ENCODE measurements at places on chromosomes 2 and 18.
A peak's percentile ranks its signal among the peaks of the same experiment; 100 is the strongest.

GRCh38 chr2:36965751-36966369 lies 476 bp downstream of the STRN start:
- DNase-seq: no peak

GRCh38 chr2:129925381-129925780 lies 54.1 kb upstream of the RAB6C start:
- no peak for DNase-seq

DNA sequence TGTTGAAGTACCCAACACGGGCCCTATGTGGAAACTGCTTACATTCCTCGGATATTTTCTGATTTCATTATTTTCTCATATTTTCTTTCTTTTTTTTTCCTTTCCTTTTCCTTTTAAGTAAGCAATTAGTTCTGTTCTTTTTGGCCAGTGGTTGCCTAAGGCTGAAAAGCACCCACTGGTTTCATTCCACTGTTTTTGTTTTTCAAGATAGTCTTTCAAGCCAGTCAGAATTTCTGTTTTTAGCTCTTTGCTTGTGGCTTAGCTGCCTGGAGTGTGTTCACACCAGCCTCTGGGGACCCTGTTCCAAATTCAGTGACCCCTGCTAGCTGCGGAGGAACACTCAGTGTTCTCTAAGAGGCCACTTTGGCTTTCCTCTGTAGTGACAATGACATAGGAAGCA lies 73.6 kb downstream of the NRP2 start:
- DNase-seq: no peak

- no peak for DNase-seq
Measured at GRCh38 chr2:220215785-220216184, 588.4 kb downstream of the SLC4A3 start.

DNA sequence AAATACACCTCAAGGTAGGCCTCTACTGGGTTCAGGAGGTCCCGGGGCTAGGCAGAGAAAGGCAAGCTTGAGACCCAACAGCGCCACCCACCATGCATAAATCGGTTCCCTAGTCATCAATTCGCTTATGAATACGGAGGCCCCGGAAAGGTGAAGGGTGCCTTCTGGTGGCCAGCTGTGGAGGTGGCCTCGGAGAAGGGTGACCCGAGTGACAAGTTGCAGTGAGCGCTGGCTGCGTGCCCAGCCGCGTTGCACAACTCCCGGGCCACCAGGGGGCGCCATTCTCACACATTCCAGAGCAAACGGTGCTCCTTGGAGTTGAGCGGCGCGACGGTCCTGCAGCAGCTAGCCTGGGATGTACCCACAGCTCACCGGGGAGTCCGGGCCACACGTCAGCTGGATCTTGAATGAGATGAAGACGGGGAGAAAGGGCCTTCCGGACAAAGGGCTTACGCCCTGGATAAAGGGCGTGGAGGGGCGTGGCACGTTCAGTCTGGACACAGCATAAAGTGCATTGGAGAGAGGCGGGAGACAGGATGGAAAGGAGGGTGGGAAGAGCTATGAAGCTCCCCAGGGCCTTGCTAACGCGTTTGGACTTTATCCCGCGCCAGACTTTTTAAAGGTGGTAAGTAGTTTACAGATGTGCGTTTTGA lies 20.4 kb downstream of the TMSB10 start:
- DNase-seq: peak; percentile 97

GRCh38 chr2:219060821-219061791 lies at the start of gene IHH:
Gene IHH (minus strand): TSS chr2:219060921. CDS start chr2:219060467, 454 bp downstream.
- DNase-seq: no peak

- DNase-seq: no peak
Measured at GRCh38 chr2:43085929-43086328, 140.5 kb downstream of the ZFP36L2 start.

GRCh38 chr2:143001501-143001900 lies 124.0 kb downstream of the KYNU start:
- DNase-seq: no peak

GRCh38 chr18:23893653-23894052 lies 120.9 kb upstream of the TTC39C start:
- no peak for DNase-seq

GRCh38 chr2:25314514-25315315 lies 27.0 kb downstream of the DNMT3A start:
- DNase-seq: no peak

DNA sequence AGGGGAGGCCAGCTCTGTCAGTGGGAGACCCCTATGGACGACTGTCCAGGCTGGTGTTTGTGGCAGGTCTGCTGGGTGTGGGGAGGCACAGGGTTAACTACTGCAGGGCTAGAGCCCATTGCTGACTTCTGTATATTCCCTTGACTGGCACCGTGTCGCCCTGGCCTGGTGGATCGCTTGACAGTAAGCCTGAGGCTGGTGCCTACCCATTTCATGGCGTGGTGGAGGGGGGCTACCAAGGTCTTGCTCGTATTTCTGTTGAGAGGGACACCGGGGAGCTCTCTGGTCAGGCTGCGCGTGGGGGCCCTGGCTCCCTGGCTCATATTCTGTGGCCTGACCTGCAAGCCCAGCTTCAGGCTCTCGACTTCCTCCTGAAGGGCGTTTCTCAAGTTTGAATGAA lies 119.7 kb downstream of the ACOXL start:
- no peak for DNase-seq

GRCh38 chr2:215967590-215968378 lies 45.6 kb downstream of the MREG start:
- DNase-seq: no peak

- no peak for DNase-seq
Measured at GRCh38 chr2:223744580-223744979, 92.8 kb downstream of the AP1S3 start.
